Suppressor macrophage treated with lipopolysaccharide for 1 hour (primary cell): ENCODE measurements at places on chromosomes 2 and 18.

DNA sequence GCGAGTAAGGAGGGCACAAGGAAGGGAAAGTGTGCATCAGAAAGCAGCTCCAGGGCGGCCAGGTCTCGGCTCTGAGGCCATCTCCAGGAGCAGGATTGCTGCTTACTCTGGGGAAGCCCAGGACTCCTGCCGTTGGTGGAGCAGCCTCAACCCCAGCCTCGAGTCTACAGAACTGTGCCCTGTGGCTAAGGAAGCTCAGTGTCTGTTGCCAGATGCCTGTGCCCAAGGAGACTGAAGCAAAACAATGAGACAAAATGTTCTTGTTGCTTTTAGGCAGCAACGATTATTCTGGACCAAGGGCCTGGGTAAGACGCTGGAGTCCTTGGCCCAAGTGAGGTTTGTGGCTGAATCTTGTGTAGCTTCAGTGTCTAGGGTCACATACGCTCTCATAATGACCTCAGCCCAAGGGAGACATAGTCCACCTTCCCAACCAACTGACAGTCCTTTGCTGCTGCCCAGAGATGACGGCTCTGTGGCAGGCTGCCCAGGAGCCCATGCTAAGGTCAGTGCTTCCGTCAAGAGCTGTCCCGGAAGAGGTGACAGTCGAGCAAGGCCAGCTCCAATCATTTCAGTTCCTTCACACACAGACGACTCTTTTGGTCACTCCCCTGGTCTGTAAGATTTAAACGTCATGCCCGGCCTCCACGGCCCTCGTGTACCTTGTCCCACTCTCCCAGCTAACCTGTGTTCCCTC lies 223.8 kb downstream of the TTC32 start:
- no peak for DNase-seq

DNA sequence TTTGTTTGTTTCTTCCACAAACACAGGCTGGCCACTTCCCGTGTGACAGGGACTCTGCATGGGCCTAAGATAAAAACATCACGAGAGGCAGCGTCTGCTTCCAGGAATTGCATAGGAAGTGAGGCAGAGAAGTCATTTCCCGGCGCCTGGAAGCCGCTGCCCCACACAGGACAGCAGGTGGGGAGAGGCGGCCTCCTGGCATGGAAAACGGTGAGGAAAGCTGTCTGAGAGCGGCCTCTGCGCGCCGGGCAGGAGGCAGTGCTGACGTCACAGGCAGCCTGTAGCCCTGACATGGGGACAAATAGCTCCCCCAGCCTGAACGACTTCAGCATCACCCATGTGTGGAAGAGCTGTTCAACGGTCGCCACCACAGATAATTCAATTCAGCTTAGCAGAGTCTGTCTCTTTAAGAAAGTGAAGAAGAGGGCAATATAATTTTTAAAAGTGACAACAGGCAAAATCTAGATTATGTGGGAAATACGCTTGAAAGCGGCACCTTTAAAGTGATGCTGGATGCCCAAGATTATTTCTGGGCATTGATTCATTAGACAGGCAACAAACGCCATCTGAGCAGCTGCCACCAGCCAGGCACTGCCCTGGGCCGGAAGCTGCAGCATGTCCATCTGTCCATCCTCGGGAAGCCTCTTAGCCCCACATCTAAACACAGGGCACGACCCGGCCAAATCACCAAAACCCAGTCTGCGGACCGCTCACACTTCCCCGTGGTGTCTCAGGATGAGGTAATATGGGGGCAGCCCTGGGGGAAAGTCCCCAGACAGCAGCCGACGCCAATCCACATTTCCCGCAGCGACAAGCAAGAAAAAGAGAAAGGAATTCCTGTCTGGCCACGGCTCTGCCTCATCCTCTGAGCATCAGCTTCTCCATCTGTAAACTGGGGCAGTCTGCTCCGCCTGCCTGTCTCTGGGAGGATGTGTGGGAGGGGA lies 138.9 kb downstream of the PXDN start:
- peak; percentile 8 for DNase-seq

DNA sequence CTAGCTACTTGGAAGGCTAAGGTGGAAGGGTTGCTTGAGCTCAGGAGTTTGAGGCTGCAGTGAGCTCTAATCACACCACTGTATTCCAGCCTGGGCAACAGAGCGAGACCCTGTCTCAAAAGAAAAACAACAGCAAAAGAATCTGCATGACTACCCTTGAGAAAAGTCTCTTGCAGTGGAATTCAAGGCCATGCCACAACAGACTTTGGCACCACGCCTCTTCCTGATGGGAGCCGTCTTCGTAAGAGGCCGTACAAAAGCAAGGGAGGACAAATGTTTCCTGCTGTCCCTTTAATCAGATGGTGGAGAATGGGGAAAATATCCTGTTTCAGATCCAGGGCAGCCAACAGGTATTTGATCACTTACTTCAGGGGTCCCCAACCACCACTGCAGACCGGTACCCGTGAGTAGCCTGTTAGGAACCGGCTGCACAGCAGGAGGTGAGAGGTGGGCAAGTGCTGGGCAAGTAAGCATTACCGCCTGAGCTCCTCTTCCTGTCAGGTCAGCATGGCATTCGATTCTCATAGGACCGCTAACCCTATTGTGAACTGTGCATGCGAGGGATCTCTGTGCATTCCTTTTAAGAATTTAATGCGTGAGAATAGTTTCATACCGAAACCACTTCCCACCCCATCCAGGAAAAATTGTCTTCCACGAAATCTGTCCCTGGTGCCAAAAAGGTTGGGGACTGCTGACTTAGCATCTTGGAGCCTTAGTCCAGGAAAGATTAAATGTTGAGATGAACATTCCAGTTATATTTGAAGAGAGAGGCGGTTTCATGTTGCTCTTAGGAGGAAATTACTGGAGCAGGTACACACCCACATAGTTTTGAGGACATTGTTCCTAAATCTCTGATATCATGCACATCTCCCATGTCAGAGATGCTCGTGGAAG lies 94.4 kb upstream of the XPO1 start:
- DNase-seq, result no peak

- no peak for DNase-seq
Observed at GRCh38 chr2:67318563-67318962, 78.6 kb upstream of the ETAA1 start.

DNA sequence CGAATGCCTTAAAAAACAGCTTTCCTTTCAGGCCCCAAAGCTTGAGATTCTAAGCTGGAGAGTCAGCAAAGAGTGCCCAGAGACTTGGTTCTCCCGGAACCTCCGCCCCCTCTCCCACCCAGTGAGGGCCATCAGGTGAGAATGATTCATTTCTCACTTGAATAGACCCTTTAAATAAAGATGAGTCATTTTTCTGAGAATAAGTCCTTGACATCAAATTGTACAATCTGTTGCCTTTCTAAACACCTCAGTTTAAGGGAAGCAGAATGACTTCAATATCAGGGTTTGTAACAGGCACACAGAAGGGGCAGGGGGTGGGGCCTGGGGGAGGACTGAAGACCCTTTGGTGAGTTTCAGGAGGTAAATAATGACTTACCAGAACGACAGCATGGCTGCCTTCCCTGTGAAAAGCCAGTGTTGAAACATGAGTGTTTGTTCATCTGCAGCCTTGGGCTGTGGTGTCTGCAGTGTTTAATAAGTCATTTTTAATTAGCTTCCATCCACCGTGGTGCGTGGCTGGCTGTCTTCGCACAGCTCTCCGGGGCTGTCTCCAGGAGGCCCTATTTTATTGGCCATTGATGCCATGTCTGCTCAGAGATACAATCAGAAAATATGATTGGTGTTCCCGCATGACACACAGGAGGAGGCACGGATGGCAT lies 134.9 kb upstream of the ZNF236 start:
- DNase-seq, result peak; percentile 81

DNA sequence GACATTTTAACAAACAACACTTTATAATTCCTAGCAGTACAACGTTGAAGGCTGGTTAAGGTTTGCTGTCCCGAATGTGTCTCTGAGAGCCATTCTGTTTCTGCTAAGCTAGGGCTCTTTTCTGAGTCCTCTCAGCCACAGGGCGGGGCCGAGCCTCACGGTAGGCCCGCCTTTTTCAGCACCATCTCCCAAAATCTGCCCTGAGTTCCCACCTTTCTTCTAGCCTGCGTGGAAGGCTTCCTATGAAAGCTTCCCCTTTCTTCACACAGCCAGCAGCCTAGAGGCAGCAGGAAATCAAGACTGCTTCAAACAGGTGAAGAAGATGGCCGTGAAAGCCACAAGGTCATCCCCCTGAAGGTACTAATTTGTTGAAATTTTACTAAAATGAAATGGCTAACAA lies 255.5 kb downstream of the CDH2 start:
- DNase-seq, result no peak

- DNase-seq, result no peak
Observed at GRCh38 chr2:27803046-27803445, 31.5 kb downstream of the MRPL33 start.

GRCh38 chr2:205758500-205758899 lies 76.2 kb downstream of the NRP2 start:
- no peak for DNase-seq

DNA sequence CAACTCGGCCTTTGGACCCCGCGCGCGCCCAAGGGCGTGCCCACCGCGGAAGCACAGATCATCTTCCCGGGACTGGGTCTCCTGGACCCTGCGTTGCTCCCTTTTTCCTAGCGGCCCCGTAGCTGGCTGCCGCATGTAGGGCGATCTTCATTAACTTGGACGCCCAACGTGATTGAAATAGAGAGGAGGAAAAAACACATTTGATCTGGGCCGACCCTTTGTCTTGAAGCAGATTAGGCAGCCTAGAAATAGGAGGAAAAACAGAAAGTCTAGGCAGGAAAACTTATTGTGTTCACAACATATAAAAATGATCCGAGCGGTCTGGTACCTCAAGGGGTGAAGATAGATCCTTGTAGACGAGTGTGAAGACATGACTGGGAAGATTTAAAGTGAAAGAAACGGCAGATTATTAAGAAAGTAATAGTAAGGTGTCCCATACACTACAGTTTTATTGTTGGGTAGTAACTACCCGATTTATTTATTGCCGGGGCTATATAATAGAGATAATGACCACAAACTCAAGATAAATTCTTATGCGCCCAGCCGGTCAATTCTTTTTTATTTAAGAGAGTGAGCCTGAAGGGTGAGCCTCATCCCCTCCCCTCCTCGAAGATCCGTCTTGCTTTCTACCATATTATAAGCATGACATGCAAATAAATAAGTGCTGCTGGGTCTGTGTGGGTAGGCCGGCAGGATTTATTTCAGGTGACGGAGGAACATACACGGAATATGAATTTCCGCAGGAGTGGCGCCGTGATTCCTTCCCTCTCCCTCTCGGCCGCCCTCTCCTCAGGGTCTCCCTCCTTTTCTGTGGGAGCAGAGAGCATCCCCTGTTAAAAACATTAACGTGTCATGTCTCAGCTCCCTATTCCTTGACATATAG lies 147.4 kb downstream of the MEIS1 start:
- no peak for DNase-seq

DNA sequence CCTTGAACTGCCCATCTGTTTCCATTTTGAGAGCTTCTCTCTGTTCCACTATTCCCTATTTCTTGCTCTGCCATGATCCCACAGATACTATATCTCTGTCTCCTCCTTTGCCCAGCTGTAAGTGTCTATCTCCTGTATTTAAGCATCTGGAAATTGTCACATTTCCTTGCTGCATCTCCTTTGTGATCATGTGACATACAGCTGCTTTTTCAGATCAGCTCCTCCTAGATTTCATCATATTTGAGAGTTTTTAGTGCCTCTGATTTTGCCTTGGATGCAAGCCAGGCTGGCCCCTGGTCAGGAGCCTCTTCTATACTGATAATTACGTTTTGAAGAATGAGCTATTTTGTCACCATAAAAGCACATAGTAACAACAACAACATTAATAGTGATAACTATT lies 131.7 kb upstream of the TNP1 start:
- no peak for DNase-seq

DNA sequence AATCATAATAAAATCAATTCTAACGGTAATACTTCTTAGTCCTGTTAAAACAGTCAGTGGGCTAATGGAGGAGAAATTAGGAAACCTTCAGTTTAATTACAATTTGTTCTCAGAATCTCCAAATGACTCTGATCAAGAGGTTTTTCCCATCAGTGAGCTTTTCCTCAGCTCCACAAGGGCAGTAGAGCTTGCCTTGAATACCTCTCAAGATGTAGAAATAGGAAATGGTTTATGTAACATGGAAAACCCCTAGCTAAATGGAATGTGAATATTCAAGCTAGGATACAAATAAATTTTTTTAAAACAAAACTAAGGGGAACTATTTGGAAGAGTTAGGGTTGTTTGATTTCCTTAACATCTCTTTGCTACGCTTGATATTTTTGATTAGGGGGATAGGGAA lies 87.5 kb downstream of the PLEKHM3 start:
- peak; percentile 60 for DNase-seq

GRCh38 chr18:39799006-39799405 lies 2156.0 kb upstream of the PIK3C3 start:
- peak; percentile 5 for DNase-seq

- DNase-seq, result no peak
Observed at GRCh38 chr2:83280391-83280790, 1178.7 kb downstream of the SUCLG1 start.

DNA sequence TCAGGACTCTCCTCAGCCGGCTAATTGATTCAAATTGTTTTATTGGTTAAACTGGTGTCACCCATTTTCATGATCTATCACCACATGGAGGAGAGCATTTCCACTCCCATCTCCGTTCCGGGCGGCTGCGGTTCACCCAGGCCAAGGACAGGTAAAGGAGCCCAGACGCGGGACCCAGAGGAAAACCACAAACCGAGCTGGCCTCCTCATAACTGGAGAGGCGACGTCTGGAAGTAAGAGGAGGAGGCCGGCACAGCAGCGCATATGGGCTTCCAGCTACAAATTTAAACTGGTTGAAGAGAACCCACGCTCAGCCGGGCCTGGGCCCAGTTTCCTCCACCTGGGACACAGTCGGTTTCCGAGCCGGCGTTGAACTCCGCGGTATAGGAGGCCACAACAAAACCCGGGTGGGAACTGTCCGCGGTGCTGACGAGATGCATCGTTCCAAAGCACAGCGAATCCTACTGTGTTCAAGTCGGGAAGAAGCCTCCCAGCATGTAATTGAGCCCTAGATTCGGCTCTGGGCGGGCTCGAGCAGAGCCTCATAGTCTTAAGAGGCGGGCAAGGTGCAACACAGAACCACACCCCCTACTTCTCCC lies 3.0 kb upstream of the SKOR2 start:
- peak; percentile 26 for DNase-seq

- no peak for DNase-seq
Observed at GRCh38 chr2:8281234-8281633, 400.6 kb upstream of the ID2 start.

- DNase-seq, result no peak
Observed at GRCh38 chr2:199147216-199147615, 310.5 kb downstream of the SATB2 start.

DNA sequence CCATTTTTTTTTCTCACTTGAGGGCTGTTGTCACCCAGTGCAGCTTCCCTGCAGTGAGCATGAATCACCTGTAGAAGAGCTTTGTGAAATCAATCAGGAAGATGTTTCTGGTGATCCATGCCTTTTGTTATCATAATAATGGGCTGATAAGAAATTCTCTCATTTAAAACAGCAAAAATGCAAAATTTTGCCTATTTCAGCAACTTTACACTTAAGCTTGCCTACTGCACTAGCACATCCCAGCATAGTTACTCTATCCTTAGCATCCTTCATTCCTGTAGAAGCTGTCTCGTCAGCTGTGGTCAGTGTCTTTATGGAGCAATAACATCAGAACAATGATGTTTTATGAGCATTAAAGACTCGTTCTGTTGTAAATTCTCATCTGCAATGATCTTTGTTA lies 178.6 kb upstream of the ZNF804A start:
- no peak for DNase-seq
